ENCODE measurements at places on chromosomes 7 and 10. TPM values are rescaled to one million over a fixed set of nuclear protein-coding genes. Genes with fewer than 3 reads are reported as not detected.

Gene TMEM120A
- total RNA-seq: 43.6 TPM

Gene LBX1
- not detected for total RNA-seq

Gene KLF14
- total RNA-seq: not detected

Gene CTAGE6
- not detected for total RNA-seq

Gene KCNIP2
- 0.98 TPM for total RNA-seq

Gene PLEKHA1
- total RNA-seq: 14.0 TPM

Gene SPDYE6
- total RNA-seq: not detected

Gene TUBAL3
- total RNA-seq: 0.33 TPM

Gene BAIAP2L1
- total RNA-seq: 51.9 TPM

Gene OPALIN
- total RNA-seq: not detected

Gene HHEX
- 13.1 TPM for total RNA-seq

Gene FBXO24
- total RNA-seq: 0.07 TPM

Gene SEC31B
- 2.2 TPM for total RNA-seq

Gene MRPL32
- 67.9 TPM for total RNA-seq

Gene CALCR
- total RNA-seq: not detected

Gene ADCYAP1R1
- total RNA-seq: not detected

Gene ABLIM1
- total RNA-seq: 44.0 TPM

Gene LRRD1
- not detected for total RNA-seq

Gene COL13A1
- 0.40 TPM for total RNA-seq

Gene ZCWPW1
- 0.85 TPM for total RNA-seq

Gene ANKRD30A
- total RNA-seq: 1.0 TPM

Gene SPDYE3
- not detected for total RNA-seq

Gene CDHR3
- total RNA-seq: 5.4 TPM

Gene ADRA2A
- total RNA-seq: not detected

Gene RET
- 0.59 TPM for total RNA-seq

Gene WDR11
- 17.4 TPM for total RNA-seq

Gene INSYN2A
- total RNA-seq: 1.7 TPM

Gene PHYHIPL
- 0.16 TPM for total RNA-seq

Gene FKBP6
- not detected for total RNA-seq

Gene TAS2R39
- not detected for total RNA-seq

Gene FAM221A
- total RNA-seq: 0.60 TPM

Gene COL28A1
- total RNA-seq: 0.56 TPM

Gene NPFFR1
- total RNA-seq: not detected

Gene PTF1A
- total RNA-seq: not detected

Gene GCK
- total RNA-seq: not detected

Data from A549 treated with ZK216348 at 1 μM for 4 hours (cell line).